ENCODE measurements at places on chromosomes 7 and 10.

GRCh38 chr10:45395554-45395953, 21.5 kb downstream of the ALOX5 start:
- no peak for DNase-seq

DNA sequence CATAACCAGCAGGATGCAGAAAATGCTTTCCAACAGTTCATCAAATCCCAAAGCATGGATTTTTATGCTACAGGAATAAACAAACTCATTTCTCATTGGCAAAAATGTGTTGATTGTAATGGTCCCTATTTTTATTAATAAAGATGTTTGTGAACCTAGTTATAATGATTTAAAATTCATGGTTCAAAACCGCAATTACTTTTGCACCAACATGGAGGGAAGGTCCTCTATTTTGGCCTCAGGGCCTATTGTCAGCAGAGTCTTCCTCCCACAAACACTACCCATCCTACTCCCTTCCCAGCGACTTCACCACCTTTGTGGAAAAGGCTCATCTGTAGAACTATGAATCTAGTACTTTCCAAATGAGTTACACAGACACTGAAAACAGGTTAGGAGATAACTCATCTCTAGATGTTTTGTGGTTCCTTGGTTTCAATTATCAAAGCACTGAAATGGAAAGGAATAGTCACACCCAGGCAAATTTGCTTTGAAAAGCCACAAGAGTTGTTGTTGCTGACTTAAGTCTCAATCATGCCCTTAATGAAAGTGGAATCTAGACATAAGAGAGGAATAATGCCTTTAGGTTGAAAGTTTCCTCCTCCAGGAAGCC, 59.4 kb upstream of the FRMD4A start:
- no peak for DNase-seq

DNA sequence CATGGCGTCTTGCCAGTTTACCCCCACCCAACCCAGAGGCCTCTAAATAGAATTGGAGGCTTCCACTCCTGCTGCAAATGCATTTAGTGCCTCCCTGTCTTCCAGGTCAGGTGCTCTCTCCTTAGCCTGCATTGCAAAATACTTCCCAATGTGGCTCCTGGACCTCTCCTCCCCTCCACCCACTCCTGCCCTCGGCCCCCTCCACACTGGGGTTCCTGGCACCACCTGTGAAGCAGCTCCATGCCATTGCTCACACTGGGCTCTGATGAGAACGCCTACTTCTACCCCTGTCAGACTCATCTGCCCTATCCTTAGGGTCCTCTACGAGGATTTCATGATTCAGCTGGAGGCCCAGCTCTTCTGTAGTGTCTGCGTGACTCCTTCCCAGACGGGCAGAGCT, 37.4 kb downstream of the C10orf120 start:
- DNase-seq, result no peak

- DNase-seq, result no peak
Observed at GRCh38 chr7:65892835-65893234, 20.0 kb downstream of the VKORC1L1 start.

DNA sequence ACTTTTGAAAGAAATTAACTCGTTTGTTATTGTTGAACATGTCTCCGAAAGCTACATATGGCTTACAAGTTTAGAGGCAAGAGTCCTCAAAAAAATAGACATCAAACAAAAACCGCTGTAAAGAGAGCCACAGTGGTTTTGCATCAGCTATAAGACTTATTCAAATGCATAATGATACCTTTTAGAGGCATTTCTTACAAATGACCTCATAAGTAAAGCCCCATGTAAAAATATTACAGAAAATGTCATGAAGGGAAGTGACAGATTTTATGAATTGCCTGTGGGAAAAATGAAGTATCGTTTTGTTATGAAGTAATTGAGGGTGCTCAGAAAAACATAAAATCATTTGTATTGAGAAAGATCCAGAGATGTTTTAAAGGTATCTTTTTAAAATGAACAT, 598.0 kb downstream of the NXPH1 start:
- DNase-seq, result no peak

- peak; percentile 29 for DNase-seq
Observed at GRCh38 chr7:132430861-132431822, 145.1 kb downstream of the PLXNA4 start.

- DNase-seq, result no peak
Observed at GRCh38 chr7:64881461-64882287, 21.4 kb upstream of the ZNF273 start.

DNA sequence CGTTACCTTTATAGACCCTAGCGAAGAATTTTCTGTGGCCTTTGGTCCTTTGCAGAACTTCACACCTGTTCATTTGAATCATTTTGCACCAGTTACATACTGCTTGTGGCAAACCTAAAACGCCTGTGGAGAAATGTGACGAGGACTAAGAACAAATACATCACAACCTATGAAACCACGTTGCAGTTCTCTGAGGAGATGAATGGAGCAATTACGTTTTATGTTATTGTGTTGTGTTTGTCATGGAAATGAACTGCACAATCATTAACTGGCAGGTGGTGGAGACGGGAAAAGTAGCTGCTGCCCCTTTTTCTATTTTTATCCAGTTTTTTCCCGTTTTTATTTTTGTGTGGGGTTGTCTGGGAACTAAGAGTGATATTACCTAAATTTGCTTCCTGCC, 505.5 kb downstream of the SDK1 start:
- no peak for DNase-seq

- no peak for DNase-seq
Observed at GRCh38 chr10:30357075-30357801, 8.2 kb upstream of the MTPAP start.
